ENCODE measurements at places on chromosomes 3 and 15.
A peak's percentile ranks its signal among the peaks of the same experiment; 100 is the strongest.

- DNase-seq = peak; percentile 78
These were observed 38.8 kb downstream of the TM2D3 start for GRCh38 chr15:101613130-101614000.

GRCh38 chr3:67087788-67088187 is 89.7 kb downstream of the KBTBD8 start:
- no peak for DNase-seq

- DNase-seq = peak; percentile 17
These were observed 23.2 kb upstream of the VILL start for GRCh38 chr3:37967260-37967881.

GRCh38 chr3:172549144-172549543 is 25.9 kb upstream of the TNFSF10 start:
- DNase-seq = no peak

GRCh38 chr3:141603473-141604035 is 116.7 kb downstream of the RASA2 start:
- DNase-seq = no peak

DNA sequence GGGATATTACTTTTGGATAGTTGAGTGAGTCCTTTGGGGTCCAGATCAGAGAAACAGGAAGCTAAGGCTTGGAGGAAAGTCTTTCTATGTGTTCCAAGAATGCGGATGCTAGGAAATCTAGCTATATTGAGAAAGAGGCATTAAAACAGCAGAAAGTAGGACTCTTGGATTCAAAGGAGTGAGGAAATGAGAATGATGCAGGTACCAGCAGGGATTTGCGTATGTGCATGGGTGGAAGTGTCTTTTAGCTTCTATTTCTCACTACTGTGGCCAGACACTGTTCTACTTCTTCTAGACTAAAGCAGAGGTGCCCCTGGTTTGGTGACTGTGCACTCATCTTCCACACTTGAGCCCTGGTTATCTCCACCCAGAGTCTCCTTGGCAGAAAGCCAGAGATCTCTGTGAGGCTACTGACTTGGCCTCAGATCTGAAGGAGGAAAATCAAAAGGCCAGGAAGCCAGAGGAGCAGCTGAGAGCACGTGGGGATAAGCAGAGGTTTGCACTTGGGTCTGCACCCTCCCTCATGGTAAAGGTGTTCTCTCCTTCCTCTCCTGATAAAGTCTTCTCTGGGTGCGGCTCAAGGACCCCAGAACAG is 44.3 kb downstream of the ATP2B2 start:
- DNase-seq = no peak

- DNase-seq = no peak
These were observed 17.4 kb downstream of the ZIC4 start for GRCh38 chr3:147388700-147389580.

DNA sequence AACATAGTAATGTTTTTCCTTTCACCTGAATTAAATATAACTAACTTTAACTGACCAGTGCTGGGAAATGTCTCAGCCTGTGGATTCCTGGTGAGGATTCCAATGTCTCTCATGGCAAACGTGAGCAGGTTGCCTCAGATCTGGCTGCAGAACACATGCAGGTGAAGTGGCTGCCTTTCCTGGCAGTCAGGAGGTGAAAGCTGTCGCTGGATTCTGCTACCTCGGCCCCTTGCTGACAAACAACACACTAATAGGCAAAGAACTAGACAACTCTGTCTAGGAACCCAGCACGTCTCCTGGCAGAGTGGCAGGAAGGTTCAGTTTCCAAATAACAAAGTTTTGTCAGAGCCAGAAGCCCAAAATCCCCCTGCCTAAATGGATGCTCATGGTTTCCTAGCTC is 400.8 kb upstream of the PPP2R3A start:
- no peak for DNase-seq

GRCh38 chr15:61527836-61528580 is 298.9 kb upstream of the RORA start:
- no peak for DNase-seq

DNA sequence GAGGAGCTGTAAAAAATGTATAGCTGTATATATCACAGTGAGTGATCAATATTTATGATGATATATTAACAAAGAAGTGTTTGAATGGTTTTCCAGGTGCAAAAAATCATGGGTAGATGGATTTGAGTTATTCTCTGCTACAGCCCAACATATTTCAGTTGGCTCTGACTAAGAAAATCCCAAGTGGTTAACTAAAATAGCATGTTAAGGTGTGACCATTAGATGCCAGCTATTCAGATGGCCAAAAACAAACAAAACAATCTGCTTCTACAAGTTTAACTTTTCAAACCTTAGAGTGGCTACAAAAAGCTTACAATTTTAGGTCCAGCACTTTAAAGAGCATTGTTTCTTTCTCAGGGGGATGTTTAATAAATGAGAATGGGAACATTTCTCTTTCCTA is 67.5 kb downstream of the SEMA6D start:
- no peak for DNase-seq

DNA sequence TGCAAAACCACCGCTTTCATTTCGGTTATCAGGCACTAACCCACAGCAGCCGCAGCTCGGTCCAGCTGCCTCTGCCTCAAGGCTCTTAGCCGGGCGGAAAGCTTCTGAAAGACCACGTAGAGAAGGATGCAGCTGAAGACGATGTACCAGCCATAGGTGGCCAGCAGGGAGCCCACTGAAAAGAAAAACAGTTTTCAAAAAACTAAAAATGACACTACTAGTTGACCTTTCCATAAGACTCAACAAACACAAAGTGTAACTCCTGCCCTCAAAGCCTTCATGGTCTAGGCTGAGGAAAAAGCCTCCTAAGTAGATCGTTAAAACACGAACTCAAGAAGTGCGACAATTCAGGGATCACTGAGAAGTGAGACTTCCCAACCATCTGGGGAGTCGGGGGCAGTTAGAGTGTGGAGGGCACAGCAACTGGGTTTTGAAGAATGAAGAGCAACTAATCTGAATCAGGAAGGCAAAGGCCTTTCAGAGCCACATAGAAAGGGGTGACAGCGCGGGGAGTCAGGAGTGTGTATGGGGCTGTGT is 716 bp downstream of the SELENOS start:
- DNase-seq = no peak
